Thoracic aorta (tissue), 2 donors: ENCODE measurements at places on chromosomes 12 and 14.

DNA sequence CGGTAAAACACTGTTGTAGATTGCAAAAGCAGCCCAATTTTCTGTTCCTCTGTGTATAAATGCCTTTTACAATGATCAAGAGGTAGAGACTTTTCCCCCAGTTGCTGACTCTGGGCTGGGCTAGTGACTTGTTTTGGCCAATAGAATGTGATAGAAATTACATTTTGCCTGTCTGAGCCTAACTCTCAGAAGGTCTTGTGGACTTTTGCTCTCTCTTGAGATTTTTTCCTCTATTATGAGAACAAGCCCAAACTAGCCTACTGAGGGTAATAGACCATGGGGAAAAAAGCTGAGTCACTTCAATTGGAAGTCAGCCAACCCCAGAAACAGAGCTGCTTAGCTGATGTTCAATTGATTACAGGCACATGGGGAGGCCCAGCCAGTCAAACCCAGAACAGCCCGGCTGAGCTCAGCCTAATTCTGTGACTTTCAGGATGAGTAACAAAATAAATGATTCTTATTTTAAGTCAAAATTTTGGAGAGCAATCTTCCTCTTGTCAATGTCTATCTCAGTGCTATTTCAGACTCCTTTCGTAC, 61.4 kb downstream of the MYF5 start:
- no peak for DNase-seq

GRCh38 chr12:88638966-88639760, 58.9 kb upstream of the KITLG start:
- no peak for DNase-seq

GRCh38 chr14:60515511-60516289, 6.8 kb downstream of the SIX6 start:
- DNase-seq = no peak

- no peak for DNase-seq
Measured at GRCh38 chr14:88044776-88045446, 40.0 kb downstream of the GPR65 start.

DNA sequence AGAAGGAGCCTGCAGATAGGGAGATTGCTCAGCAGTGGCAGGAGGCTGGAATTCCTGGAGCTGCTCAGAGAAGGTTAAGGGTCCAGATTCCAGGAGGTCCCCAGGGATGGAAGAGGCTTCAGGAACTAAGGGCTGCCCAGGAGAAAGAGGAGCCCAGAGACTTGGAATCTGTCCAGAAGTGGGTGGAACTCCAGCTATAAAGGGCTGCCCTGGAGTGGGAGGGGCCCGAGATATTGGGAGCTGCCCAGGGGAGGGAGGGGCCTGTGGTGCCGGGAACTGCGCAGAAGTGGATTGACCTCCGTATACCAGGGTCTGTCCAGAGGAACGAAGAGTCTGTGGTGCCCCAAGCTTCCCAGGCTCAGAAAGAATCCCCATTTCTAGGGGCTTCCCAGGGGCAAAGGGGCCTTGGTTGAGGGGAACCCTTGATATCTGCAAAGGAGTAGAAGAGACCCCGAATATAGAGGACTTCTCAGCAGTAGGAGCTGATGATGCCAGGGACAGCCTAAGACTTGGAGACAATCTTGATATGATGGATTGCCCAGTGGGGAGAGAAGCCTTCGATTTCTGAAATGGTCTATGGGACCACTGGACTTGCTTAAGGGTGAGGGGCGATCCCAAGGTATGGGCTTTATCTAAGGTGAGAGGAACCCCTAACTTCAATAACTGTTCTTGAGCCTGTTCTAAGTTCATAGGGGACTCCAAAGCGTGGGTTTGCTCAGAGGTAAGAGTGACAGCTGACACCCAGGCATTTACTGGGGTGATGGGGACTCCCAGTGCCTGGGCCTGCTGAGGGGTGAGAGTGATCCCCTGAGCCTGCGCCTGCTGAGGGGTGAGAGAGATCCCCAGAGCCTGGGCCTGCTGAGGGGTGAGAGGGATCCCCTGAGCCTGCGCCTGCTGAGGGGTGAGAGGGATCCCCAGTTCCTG, 45.0 kb downstream of the FAM186A start:
- no peak for DNase-seq

- DNase-seq = no peak
Measured at GRCh38 chr14:78007160-78007559, 163.0 kb upstream of the NRXN3 start.

DNA sequence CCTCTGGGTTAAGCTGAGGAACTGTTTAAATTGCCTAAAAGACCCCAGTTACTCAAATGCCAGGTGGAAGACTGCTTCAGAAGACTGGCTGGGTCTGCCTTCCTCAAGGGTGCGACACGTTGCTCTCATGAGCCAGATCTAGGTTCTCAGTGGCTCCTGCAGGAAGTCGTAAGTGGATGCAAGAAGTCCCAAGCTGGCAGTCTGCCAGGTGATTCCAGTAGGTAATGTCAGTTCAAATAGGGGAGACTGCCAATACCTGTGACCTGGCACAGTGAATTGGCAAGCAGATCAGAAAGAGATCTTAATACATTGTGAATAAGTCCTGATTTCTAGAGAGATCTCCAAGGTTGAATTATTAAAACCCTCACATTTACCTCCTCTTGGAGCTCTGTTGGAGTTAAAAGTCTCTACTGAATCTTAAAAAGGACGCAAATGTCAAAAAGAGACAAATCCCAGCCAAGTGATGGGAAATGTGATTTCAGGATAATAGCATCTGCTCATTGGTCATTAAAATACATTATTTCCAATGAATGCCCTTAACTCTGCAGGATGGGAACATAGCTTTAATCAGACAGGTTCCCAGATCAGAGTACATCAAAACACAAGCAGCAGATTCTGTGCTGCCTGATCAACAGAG, 98.8 kb upstream of the FRMD6 start:
- no peak for DNase-seq

- peak; percentile 4 for DNase-seq
Measured at GRCh38 chr12:66693901-66694513, 15.1 kb upstream of the GRIP1 start.

GRCh38 chr12:128592220-128592744, 231.5 kb downstream of the SLC15A4 start:
- DNase-seq = no peak

- no peak for DNase-seq
Measured at GRCh38 chr12:81520064-81520945, 238.8 kb downstream of the PPFIA2 start.

DNA sequence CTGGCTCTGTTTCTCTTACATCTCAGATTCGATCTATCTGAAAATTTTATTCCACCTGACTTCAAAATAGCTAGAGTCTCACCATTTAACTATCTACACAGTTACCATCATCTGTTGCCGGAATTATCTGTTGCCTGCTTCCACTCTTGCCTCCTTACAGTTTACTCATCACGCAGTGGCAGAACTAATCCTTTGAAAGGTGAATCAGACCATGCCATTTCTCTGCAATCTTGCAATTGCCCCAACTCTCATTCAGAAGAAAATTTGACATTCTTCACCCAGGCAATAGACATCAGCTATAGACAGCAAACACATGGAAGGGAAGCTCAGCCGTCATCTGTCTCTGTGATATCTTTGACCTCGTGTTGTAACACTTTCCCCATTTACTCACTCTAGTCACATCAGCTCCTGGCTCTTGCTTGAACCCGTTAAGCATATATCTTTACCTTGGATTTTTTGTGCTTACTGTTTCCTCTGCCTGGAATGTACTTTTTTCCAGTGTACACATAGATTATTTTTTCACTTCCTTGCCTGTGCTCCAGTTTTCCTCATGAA, 85.5 kb downstream of the PDE3A start:
- no peak for DNase-seq

GRCh38 chr12:43285159-43285598, 266.8 kb downstream of the ADAMTS20 start:
- no peak for DNase-seq

DNA sequence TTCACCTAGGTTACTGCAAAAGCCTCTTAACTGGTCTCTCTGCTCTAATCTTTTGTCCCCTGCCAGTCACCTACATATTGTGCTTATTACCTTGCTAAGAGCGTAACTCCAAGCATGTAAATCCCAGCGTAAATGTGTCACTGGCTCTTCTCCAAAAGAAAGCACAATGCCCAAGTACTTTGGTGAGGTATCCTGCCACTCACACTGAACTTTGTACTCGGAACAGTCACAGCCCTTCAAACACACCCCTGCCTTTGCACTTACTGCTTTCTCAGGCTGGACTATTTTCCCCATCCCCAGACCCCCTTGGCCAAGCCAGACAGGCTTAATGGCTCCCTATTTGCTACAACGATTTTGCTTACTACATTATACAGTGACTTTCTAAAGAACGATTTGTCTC, 31.7 kb downstream of the GALNT4 start:
- no peak for DNase-seq

GRCh38 chr12:32036477-32037263, 70.0 kb upstream of the BICD1 start:
- DNase-seq = no peak

- DNase-seq = no peak
Measured at GRCh38 chr12:1443421-1444141, 150.8 kb downstream of the FBXL14 start.

- no peak for DNase-seq
Measured at GRCh38 chr14:104513641-104514046, 65.9 kb upstream of the C14orf180 start.

DNA sequence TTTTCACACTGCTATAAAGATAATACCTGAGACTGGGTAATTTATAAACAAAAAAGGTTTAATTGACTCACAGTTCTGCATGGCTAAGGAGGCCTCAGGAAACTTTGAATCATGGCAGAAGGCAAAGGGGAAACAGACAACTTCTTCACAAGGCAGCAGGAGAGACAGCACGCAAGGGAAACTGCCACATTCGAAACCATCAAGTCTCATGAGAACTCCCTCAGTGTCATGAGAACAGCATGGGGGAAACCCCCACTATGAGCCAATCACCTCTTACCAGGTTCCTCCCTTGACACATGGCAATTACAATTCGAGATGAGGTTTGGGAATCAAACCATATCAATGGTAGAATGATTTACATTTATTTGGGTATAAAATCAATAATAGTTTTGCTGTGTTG, 558.5 kb downstream of the TMTC2 start:
- DNase-seq = no peak

DNA sequence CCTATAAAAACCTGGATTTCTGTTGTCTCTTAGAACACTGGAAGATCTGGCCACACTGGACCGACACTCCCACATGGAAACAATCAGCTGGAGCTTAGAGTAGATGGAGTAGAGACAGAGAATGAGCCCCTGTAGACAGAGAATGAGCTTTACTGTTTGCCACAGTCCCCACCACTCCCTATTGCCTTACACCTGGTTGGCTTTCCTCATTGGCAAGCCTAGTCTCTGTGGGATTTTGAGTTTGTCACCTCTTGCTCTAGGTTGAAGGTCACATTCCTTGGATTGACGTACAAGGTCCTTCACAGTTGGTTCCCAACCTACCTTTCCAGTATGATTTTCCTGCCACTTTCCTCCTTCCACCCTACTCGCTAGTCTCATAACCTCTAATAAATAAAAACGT, 2.0 kb upstream of the HCAR1 start:
- no peak for DNase-seq

DNA sequence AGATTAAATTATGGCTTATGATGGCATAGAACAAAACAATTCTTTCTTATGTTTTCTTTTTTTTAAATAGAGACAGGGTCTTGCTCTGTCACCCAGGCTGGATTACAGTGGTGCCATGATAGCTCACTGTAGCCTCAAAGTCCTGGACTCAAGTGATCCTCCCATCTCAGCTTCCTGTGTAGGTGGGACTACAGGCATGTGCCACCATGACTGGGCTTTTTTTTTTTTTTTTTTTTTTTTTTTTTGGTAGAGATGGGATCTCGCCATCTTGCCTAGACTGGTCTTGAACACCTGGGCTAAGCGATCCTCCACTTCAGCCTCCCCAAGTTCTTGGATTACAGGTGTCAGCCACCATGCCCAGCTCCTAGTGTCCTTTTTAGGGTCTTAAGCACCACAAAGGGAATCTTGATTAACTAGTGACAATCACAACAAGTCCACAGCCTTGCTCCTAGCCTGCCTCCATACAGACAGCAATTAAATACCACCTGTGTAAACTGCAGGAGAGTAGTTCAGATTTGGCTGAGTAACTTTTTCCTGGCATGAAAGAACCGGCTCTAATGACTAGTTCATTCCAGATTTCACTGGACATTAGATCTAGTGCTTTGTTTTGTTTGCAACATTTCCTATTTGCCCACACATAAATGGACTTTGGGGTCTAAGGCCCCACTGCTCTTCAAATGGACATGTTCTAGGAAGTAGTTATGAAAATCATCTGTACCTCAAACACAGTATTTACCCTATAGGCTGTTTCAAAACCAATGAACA, 61.6 kb downstream of the SH2B3 start:
- DNase-seq = no peak

DNA sequence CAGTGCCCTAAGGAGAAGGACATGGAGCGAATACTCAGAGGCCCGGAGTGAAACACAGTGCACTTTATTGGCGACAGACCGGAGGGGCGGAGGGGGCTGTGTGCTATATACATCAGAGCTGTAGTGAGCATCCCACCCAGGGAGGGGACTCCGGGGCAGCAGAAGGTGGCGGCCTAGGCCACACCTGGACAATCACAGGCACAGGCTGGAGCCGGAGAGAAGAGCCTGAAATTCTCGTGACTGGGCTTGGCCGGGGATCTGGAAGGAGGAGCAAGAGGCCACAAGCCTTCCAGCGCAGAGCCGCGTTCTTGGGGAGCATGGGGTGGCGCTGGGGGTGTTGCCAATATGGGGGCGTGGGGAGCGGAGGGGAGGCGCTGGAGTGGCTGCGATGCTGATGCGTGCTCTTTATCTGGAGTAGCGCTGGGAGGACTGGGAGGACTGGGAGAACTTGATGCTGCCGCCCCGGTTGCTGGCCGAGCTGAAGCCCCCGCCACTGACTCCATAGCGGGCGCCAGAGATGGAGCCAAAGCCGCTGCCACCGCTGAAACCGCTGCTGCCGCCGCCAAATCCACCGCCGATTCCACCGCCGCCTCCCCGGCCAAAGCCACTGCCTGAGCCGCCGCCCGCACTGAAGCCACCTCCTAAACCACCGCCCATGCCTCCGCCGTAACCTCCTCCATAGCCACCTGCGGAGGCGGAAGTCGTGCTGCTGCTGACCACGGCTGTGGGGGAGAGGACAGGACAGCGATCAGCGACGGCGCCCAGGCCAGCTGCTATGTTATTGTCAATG, 6.1 kb downstream of the KRT3 start:
- DNase-seq = no peak

- no peak for DNase-seq
Measured at GRCh38 chr12:75937486-75937885, 94.1 kb downstream of the PHLDA1 start.

GRCh38 chr12:124264879-124265278, 30.0 kb upstream of the RFLNA start:
- DNase-seq = no peak

GRCh38 chr12:18239526-18239925, 21.8 kb upstream of the PIK3C2G start:
- DNase-seq = no peak

DNA sequence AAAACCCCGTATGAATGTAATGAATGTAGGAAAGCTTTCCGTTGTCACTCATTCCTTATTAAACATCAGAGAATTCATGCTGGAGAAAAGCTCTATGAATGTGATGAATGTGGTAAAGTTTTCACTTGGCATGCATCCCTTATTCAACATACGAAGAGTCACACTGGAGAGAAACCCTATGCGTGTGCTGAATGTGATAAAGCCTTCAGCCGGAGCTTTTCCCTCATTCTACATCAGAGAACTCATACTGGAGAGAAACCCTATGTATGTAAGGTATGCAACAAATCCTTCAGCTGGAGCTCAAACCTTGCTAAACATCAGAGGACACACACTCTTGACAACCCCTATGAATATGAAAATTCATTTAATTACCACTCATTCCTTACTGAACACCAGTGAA, 23.8 kb downstream of the ZNF891 start:
- no peak for DNase-seq

GRCh38 chr12:31631023-31631724, 28.3 kb upstream of the ETFBKMT start:
- DNase-seq = no peak
